BE2C (cell line): ENCODE measurements at places on chromosomes 12 and 14.
A peak's percentile ranks its signal among the peaks of the same experiment; 100 is the strongest.

GRCh38 chr12:32561931-32562341 is 117.2 kb upstream of the DNM1L start:
- DNase-seq: no peak

DNA sequence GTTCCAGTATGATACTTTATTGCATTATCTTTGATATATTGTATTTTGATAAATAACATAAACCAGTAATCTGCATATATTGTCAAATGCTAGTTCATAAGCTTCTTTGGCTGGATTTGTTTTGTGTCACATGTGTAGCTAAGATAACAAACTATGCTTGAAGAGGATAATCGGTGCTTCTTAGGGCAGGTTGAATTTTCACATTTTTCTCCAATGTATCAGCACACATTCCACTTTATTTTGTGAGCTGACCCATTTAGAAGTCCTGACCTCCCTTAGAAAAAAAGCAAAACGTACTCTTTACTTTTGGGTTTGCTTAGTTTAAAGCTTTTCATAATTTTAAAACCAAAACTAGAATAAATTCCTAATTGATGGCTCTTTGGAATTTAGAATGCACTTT is 277.7 kb upstream of the DDHD1 start:
- DNase-seq: no peak

DNA sequence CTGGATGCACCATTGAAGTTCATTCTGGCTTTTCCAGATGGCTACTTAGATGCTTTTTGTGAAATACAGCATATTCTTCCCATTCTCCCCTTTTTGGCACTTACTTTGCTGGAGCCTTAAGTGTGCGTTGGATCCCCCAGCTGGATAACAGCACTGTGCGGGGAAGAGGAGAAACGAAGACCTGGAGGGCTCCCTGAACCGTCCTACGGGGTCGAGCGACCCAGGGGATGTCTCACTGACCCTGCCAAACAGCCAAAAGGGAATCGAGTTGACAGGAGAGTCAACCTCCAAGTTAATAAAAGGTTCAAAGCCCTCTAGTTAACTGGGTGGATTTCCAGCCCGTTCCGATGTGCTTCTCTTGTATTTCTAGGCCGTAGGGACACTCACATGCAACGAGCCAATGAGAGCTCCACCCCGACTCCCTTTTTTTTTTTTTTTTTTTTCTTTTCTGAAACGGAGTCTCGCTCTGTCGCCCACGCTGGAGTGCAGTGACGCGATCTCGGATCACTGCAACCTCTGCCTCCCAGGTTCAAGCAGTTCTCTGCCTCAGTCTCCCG is 1.0 kb upstream of the CAMKK2 start:
- no peak for DNase-seq

GRCh38 chr14:44804391-44804790 is 157.4 kb downstream of the KLHL28 start:
- DNase-seq: no peak

GRCh38 chr12:104056419-104056972 is 6.5 kb upstream of the GLT8D2 start:
- DNase-seq: no peak

GRCh38 chr14:22508150-22508457 is 80.9 kb downstream of the DAD1 start:
- no peak for DNase-seq

DNA sequence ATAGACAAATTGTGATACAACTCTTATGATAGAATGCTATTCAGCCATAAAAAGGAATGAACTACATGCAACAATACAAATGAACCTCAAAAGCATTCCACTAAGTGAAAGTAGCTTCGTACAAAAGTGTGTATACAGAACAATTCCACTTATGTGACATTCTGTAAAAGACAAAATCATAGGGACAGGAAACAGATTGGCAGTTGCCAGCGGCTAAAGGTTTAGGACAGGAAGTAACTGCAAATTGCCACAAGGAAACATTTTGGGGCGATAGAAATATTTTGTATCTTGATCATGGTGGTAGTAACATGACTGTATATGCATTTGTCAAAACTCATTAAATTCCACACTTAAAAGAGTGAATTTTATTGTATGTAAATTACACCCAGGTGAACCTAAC is 113.4 kb downstream of the CAPZA3 start:
- no peak for DNase-seq

DNA sequence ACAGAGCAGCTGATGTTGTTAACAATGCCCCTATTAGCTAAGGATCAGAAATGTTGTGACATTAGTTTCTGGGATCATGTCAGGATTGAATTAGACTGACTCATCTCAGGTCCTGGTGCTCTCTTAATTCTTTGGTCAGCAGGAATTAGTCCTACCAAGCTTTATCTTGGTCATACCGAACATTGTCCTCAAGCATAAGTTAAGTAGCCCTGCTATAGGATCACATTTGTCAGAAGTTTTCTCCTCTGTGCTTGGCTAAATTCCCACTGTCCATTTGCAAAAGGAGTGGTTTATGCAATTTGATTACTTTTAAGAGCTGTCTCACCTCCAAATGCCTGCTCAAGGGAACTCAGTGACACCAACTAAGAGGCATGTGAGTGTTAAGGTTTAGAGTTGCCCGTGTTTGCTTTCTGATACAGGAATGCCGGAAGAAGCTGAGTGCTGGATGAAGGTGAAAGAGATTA is 48.4 kb upstream of the IFNG-AS1 start:
- DNase-seq: no peak

GRCh38 chr14:100735271-100735670 is 8.6 kb downstream of the DLK1 start:
- DNase-seq: no peak

DNA sequence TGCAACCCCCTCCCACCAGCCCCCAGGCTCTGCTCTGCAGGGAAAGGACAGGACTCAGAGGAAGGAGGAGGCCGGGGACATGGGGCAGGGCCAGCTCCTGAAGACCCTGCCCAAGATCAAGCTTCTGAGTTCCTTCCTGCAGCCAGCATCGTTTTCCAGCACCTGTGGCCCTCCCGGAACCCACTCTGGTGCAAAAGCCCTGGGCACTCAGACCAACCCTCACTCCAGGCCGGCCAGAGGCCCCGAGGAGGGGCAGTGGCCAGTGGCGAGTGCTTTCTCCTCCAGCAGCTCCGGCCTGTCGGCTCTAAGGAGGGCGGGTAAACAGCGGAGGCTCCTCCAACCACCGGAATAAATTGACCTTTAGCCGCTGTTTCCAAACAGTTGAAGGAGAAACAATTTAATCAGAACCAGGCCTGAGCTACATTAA is 10.8 kb downstream of the TMEM179 start:
- DNase-seq: peak; percentile 6

- DNase-seq: peak; percentile 94
Observed at GRCh38 chr14:24171422-24172260, at the start of gene REC8. TSS of gene REC8 (plus strand) at chr14:24172080. CDS start at chr14:24172553, 473 bp downstream.

GRCh38 chr14:54828037-54828436 is 74.6 kb downstream of the GCH1 start:
- no peak for DNase-seq

DNA sequence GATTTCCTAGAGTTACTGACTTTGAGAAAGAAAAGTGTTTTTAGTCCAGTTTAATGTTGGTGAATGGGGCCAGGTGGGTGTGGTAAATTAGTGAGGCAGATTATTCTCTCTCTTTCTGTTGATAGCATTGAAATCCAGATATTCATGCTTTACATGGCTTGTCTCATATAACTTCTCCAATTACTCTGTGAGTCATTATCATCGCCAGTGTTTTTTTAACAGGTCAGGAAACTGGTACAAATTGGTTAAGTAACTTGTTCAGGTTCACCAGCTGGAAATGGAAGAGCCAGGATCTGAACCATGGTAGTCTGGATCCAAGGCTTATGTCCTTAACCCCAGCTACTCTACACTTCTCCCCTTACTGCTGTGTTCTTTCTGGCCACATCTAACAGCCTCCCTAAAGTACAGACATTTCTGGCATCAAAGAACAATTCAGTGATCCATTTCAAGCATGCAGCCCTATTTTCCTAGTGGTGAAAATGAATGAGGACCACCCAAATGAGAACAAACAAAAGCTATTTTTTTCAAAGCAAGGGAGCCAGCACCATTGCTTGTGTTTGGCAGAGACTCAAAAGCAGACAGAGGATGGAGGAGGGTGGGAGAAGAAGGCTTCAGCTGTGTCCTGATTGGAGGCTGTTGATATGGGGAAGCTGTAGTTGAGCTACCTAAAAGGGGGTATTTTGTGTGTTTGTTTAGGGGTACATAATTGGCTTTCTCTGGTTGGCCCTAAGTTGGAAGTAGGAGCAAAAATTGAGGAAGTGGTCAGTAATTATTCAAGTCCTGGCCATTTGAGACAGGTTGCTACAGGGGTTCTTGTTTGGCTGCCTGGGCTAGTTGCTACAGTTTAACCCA is 1.7 kb downstream of the IRAK3 start:
- DNase-seq: no peak

DNA sequence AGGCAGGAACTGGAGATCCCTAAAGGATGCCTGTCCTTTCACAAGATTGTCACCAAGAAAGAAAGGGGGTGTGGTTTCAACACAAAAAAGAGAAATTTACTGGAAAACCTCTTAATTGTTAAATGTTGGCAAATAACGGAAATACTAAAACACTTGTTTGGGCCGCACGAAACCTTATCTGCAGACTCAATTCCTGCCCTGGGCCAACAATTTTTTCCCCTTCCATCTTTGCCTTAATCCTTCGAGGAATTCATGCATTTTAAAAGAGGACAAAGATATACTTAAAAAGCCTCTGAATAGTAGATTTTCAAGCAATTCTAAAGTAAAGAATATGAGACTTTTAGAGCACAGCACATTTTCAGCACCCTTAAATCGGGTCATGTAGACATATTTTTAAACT is 366.2 kb downstream of the DUSP6 start:
- no peak for DNase-seq

GRCh38 chr12:103600967-103601728 is 14.1 kb downstream of the STAB2 start:
- DNase-seq: no peak

- DNase-seq: no peak
Observed at GRCh38 chr14:103177376-103177775, 54.1 kb downstream of the TNFAIP2 start.

GRCh38 chr12:49019443-49020324 is 1.1 kb upstream of the PRKAG1 start:
- peak; percentile 64 for DNase-seq

DNA sequence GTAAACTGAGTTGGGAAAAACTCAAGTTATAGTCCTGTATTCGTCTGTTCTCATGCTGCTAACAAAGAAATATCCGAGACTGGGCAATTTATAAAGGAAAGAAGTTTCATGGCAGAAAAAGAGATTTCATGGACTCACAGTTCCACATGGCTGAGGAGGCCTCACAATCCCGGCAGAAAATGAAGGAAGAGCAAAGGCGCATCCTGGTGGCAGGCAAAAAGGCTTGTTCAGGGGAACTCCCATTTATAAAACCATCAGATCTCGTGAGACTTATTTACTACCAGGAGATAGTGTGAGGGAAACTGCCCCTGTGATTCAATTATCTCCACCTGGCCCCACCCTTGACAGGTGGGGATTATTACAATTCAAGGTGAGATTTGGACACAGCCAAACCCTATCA is 292.6 kb upstream of the SYT1 start:
- DNase-seq: peak; percentile 17

GRCh38 chr14:39367387-39367751 is 64.9 kb downstream of the FBXO33 start:
- DNase-seq: no peak

DNA sequence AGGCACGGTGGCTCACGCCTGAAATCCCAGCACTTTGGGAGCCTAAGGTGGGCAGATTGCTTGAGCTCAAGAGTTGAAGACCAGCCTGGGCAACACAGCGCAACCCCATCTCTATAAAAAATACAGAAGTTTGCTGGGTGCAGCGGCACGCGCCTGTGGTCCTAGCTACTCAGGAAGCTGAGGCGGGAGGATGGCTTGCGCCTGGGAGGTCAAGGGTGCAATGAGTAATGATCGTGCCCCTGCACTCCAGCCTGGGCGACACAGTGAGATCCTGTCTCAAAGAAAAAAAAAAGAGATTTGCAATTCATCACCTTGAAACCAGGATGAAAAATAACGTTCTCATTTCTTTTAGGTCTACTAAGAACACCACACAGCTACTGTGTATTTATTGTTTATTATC is 4.0 kb downstream of the STX2 start:
- no peak for DNase-seq

DNA sequence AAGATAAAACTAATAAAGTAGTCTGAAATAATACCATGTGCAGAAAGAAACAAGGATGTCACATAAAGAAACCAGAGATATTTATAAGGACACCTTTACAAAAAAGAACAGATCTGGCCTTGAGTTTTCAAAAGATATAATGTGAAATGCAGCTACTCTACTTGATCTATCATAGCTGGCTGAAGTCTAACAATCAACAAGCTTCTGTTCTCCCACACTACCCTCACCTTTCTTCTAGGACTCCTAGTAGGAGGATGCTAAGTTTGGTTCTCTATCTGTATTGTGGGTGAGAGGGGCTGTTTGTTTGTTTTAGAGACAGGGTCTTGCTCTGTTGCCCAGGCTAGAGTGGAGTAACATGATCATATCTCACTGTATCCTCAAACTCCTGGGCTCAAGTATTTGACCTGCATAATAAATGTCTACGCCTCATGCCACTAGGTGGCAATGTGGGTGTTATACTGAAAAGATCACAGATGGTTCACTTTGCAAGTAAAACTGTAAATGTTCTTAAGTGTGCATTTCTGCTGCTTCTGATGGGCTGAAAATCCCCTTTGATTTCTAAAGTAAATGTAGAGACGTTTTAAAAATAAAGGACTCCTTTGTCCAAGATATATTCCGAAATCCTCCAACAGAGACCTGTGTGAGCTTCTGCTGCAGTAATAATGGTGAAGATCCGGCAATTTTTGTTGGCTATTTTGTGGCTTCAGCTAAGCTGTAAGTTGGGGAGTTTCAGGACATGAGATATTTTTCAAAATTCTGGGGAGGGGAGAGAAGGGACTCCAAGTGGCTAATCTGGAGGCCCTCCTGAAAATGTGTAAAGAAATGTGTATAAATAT is 269.3 kb downstream of the DAD1 start:
- DNase-seq: peak; percentile 49

GRCh38 chr12:28222081-28222700 is 31.9 kb downstream of the CCDC91 start:
- DNase-seq: no peak

- DNase-seq: no peak
Observed at GRCh38 chr12:104846056-104846767, 111.9 kb downstream of the SLC41A2 start.

DNA sequence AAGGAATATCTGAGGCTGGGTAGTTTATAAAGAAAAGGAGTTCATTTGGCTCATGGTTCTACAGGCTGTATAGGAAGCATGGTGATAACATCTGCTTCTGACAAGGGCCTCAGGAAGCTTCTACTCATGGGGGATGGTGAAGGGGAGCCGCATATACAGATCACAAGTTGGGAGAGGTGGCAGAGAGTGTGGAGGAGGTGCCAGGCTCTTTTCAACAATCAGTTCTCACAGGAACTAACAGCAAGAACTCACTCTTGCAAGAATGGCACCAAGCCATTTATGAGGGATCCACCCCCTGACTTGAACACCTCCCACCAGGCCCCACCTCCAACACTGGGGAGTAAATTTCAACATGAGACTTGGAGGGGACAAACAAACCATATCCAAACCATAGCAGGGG is 3.5 kb upstream of the TSPAN11 start:
- no peak for DNase-seq

- peak; percentile 52 for DNase-seq
Observed at GRCh38 chr12:90152897-90153624, 444.4 kb upstream of the ATP2B1 start.
